ENCODE measurements at places on chromosomes 3 and 15.

DNA sequence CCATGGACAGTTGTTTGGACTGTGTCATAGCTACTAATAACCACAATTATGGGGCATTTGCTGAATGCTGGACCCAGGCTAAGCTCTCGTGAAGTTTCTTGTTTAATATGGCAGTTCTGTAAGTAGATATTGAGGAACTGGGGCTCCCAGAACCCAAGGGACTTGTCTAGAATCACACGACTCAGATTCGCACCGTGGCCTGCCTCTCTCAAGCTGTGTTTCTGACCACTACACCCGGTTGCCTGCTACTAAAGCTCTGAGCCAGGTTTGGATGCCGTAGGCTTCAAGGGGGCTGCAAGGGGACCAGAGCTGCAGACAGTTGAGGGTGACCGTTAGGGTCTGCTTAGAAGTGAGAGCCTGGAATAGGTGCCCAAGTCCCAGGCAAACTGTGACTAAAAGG is 11.5 kb downstream of the TEX264 start:
- DNase-seq: no peak

- DNase-seq: no peak
Measured at GRCh38 chr3:106609666-106610301, 741.0 kb upstream of the CBLB start.

GRCh38 chr3:195601382-195601781 is 17.6 kb upstream of the APOD start:
- DNase-seq: no peak

GRCh38 chr3:136690599-136690998 is 61.6 kb downstream of the STAG1 start:
- no peak for DNase-seq

- no peak for DNase-seq
Measured at GRCh38 chr3:194042927-194043326, 93.0 kb upstream of the HES1 start.

- DNase-seq: no peak
Measured at GRCh38 chr3:14137445-14137844, 12.6 kb downstream of the TMEM43 start.

GRCh38 chr3:55511895-55512570 is 24.9 kb upstream of the WNT5A start:
- no peak for DNase-seq

GRCh38 chr3:46711760-46712159 is 5.9 kb downstream of the PRSS50 start:
- no peak for DNase-seq
